NCI-H1694 treated with DMSO at 0.1 percent for 48 hours (cell line): ENCODE measurements at places on chromosomes 11 and 22.

DNA sequence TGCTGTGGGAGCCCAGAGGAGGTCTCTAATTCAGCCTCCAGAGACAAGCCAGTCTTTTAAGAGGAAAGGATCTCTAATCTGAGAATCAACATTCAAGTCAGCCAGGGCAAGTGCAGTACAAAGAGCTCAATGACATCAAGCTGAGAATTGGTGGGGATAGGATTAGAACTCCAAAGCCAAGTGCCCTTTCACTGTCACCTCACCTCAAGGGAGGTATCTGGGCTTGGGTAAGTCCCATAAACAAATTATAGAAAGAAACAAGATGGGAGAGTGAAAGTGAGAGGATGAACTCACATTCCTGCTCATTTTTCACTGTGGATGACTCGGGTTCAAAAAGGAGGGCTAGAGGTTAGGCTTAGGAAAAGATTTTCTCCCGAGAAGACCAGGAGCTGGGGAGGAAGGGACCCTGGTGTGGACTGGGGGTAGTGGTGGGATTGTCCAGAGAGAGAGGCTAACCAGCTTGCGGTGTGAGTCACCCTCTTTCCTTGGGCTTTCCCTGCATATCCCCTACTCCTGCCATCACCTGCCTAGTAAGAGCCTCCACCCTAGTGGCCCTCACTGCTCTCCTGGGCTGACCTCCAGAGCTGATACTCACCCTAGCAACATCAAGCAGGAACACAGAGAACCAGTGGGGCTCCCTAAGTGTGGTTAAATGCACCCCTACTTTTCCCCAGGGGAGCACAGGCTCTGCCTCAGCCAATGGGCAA is 70.4 kb downstream of the RRM1 start:
- no peak for DNase-seq

DNA sequence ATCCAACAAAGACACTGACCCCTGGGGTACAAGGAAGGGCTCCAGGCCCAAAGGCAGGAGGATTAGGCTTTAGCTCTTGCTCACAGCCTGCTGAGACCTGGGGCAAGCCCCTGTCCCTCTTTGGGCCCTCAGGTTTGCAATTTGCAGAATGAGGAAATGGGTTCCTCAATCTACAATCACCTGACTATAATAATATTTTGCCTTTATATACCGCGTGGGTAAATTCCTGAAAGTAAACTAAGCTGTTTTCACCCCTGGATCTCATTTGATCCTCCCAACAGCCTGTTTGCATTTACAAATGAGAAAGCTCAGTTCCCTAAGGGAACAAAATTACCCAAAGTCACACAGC is 797 bp downstream of the STARD10 start:
- no peak for DNase-seq

- no peak for DNase-seq
These were observed 539 bp downstream of the SIRT3 start for GRCh38 chr11:235609-235996.

DNA sequence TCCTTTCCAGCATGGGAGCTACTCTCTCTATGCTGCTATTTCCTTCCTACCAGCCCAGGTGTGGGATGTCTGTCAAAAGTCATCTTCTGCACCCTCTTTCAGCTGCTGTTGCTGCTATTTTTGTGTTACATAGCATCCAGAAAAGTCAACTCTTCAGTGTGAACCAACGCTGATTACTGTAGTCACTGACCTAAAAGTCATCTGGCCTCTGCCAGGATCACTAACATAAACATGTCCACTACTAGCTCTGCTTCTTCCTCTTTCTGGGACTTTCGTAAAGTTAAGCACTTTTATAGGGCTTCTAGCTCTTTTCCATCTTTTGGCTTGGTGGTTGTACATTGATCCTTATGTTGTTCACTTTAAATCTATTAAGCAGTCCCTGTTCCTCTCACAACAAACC is 90.2 kb upstream of the CARD18 start:
- no peak for DNase-seq
